Posterior vena cava (tissue), 2 donors: ENCODE measurements at places on chromosomes 2 and 18. TPM values are rescaled to one million over a fixed set of nuclear protein-coding genes. Genes with fewer than 3 reads are reported as not detected.
A peak's percentile ranks its signal among the peaks of the same experiment; 100 is the strongest.

Gene ABCB11
- 0.09 TPM for total RNA-seq

DNA sequence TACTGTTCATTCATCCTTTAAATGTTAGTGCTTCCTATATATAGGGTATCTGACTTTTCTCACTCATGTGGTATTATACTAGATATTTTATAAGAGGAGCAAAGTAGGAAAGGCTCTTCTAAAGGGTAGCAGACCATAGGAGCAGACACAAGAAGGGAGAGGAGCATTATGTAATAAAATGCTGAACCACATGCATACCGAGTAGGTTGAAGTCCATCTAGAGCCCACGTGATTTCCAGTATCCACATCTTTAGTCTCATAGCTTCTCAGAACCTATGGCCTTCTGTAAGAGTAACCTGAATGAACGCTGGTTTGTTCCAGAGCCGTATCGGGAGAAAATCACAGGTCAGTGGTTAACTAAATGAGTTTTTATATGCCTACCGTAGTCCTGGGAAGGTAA lies 85.9 kb downstream of the MAP3K20 start:
- no peak for DNase-seq

GRCh38 chr2:11079136-11079824 lies 76.0 kb upstream of the SLC66A3 start:
- no peak for DNase-seq

Gene PFN4
- 0.67 TPM for total RNA-seq

Gene CBLN2
- not detected for total RNA-seq

DNA sequence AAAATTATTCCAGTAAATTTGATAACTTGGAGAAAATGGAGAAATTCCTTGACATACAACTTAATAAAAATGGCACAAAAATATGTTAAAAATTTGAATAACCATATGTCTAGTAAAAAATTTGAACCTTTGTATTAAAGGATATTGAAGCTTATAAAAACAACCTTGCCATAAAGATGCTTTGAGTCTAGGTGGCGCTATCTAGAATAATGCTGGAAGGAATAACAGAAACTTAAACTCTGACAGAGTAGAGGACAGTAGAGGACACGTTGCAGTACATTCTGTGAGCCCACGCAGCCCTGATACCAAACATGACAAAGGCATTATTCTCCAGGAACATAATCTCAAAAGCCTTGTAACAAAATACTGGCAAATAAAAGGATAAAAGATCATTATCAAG lies 44.7 kb upstream of the ALKAL2 start:
- no peak for DNase-seq

Gene DHX57
- total RNA-seq: 21.0 TPM

DNA sequence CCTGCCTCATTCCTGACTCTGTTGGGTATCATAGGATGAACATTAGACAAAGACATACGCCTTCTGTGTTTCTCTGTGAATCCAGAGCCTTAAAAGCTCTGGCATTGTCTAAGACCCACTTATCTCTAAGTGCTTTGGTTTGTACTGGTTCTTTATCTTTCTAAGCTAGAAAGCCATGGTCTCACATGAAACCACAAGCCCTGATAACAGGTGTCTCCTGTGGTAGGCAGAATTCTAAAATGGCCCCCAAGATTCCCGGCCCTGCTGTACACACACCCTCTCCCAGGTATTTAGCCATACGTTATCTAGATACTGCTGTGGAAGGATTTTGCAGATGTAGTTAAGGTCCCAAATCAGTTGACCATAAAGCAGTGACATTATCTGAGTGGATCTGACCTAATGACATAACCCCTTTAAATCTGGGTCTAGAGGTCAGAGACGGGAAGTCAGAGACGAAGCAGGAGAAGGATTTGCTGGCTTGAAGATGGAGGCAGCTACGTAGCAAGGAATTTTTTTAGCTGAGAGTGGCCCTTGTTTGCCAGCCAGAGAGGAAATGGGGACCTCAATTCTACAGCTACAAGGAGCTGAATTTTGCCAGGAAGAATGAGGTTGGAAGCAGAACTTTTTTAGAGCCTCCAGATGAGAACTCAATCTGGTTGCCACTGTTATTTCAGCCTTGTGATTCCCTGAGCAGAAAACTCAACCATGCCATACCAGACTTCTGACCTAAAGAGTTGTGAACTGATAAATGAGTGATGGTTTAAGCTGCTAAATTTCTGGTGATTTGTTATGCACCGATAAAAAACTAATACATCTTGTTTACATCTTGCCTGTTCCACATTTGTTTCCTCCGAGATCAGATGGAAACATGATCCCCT lies 186.7 kb downstream of the CAMKMT start:
- no peak for DNase-seq

DNA sequence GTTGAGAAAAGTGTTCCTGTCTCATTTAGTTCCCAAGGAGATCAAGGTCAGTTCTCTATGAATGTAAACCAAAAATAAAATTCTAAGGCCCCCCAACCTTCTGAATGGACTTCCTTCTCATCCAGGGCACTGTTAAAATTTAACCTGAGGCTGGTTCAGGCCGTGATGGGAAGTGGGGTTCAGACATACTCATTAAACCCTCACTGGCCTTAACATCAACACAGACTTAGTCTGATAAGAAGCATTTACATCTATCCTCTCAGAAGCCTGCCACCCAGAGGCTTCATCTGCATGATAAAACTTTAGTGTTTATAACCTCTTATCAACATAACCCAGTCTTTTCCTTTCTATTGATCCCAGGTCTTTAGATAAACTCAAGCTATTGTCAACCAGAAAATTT lies 22.4 kb downstream of the ITSN2 start:
- no peak for DNase-seq

DNA sequence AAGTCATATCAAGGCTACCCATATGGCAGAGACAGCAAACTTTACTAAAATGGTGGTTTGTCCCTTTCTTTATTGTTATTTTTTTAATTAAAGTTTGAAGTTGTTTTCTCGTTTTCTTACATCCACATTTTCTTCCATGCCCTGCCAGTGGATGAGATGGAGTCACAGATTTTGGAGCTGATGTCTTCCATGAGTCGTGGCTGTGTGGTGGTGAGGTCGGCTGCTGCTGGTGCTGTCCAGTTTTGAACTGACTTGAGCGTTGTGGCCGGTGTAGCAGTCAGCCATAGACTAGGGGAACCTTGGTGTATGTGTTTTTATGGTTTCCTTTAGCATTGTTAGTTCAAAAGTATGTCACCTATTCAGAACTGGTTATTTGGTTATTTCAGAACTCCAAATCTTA lies 182.8 kb downstream of the SH3RF3 start:
- no peak for DNase-seq

Gene MAPK4
- total RNA-seq: 26.8 TPM

- DNase-seq: peak; percentile 60
Observed at GRCh38 chr2:132037527-132038178, 124.1 kb downstream of the ANKRD30BL start.

- peak; percentile 69 for DNase-seq
Observed at GRCh38 chr2:241849616-241850543, 8.8 kb downstream of the PDCD1 start.

Gene FAM124B
- 2.1 TPM for total RNA-seq

GRCh38 chr2:202038471-202039277 lies 5.0 kb downstream of the FZD7 start:
- DNase-seq: no peak

GRCh38 chr2:124810132-124810531 lies 785.0 kb downstream of the CNTNAP5 start:
- no peak for DNase-seq

Gene ANKRD23
- total RNA-seq: 2.9 TPM

Gene TANK
- 55.3 TPM for total RNA-seq

Gene COL4A3
- 0.42 TPM for total RNA-seq

DNA sequence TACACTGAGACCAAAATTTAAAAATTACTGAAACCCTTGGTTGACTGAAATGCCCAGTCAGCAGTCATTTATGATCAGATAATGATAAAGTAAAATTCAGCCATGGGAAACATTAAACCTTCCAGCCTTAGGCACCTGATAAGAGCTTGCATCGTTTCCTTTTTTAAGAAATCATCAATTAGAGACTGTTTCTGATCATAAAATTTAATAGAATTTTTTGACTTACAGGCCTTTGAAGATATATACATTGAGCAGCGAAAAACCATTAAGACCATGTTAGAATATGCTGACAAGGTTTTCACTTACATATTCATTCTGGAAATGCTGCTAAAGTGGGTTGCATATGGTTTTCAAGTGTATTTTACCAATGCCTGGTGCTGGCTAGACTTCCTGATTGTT lies 99.6 kb upstream of the CSRNP3 start:
- DNase-seq: no peak

DNA sequence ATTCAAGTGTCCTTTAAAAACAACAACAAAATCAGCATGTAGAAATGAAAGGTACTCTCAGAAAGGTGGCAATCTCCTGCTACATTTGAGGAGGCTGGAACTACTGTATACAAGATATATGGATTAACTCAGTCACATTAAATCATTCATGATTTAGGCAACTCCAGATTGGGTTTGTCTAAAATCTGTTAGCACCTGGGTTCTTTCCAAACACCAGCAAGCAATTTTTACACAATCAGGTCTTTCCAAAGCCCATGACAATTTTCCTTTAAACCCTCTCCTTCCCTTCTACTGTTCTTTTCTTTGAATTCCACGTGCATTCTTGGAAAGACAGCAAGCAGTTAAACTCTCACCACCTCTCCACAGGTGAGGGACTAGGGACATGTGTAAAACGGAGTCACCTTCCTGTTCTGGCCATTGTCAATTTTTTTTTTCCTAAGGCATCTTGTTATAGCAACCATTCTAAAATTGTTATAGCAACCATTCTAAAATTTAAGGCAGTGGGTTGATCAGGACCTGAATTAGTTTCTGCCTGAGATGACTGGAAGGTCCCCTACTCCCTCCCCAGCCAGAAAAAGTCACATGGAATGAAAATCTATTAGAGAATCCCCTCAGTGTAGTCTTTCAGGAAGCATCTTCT lies 113.9 kb downstream of the ANKRD44 start:
- no peak for DNase-seq

Gene SLC39A6
- total RNA-seq: 27.9 TPM

DNA sequence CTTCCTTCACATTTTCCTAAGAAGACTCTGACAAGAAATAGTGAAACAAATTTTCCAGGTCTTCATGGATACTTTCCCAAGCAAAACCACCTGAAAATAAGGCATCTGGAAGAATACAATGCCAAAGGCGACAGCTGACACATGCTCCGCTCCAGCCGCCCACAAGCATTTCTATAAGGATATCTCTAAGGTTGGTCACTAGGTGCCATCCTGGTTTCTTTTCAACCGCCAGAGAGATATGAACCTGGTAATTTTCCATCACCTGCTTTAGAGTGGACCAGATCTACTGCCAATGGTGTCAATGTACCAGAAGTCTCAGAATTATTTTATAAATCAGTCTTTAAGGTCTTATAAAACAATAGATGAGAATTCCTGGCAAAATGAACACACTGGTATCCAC lies 97.2 kb downstream of the GAREM1 start:
- no peak for DNase-seq

DNA sequence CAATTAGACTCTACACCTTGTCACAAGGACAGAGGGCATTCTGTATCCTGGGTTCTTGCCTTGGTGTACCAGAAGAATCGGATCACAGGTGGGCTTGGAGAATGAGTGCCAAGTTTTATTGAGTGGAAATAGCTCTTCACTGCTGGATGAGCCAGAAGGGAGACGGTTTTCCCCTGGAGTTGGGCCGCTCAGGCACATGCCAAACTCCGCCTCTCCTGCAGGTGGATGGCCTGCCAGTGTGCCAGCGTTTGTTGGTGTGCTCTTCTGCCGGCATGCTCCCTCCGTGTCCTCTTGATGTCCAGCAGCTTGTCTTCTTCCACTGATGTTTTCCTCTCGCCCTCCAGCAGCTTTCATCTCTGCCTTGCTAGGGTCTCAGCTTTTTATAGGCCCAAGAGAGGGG lies 115.5 kb upstream of the RAB27B start:
- no peak for DNase-seq

DNA sequence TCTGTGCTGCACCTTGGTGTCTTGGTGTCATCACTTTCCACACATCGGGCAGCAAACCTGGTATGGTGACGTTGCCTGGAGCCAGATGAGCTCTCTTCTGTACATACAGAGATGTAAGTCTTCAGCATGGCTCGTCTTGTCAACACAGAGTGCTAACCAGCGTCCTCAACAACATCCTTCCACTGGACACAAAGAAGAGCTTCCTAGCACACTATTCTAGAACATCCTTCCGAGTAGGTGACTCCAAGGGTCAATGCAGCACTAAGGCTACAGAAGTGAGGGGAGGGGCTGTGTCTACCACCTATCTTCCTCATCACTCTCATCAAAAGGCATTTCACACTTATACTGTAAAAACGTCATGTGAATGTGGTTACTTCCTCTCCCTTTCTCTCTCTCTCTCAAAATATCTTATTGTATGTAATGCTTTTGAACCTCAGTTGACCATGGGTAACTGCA lies 108.1 kb upstream of the SLC1A4 start:
- no peak for DNase-seq

DNA sequence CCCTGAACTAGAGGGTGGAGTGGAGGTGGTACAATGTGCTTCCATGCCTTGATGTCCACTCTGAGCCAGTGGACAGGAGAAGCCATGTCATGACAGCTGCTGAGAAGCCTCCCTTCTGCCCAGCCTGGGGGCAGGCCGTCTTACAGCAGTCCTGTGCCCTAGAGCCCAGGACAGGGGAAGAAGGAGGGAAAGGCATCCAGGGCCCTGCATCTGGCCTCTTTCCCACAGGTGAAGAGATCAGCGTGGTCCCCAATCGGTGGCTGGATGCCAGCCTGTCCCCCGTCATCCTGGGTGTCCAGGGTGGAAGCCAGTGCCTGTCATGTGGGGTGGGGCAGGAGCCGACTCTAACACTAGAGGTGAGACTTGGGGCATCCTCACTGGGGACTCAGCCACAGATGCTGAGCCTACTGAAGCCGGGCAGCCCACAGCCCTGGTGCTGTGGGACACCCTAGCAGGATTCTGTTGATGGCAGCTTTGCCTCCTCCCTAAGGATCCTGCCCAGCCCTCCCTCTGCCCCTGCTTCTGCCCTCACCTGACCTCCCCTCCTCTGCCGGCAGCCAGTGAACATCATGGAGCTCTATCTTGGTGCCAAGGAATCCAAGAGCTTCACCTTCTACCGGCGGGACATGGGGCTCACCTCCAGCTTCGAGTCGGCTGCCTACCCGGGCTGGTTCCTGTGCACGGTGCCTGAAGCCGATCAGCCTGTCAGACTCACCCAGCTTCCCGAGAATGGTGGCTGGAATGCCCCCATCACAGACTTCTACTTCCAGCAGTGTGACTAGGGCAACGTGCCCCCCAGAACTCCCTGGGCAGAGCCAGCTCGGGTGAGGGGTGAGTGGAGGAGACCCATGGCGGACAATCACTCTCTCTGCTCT lies 3.1 kb downstream of the IL36RN start:
- no peak for DNase-seq

GRCh38 chr18:8380926-8381325 lies 228.3 kb upstream of the RAB12 start:
- DNase-seq: no peak

GRCh38 chr2:108701208-108701607 lies 18.1 kb upstream of the RANBP2 start:
- DNase-seq: no peak
